Urinary bladder (tissue), 4 donors: ENCODE measurements at places on chromosomes 12 and 14. TPM values are rescaled to one million over a fixed set of nuclear protein-coding genes. Genes with fewer than 3 reads are reported as not detected.

The LTB4R gene
- total RNA-seq = 2.3 TPM

The RASSF8 gene
- 63.1 TPM for total RNA-seq

The MDGA2 gene
- total RNA-seq = 6.1 TPM

The KTN1 gene
- 175 TPM for total RNA-seq

The SCNN1A gene
- 5.7 TPM for total RNA-seq

The GOLGA3 gene
- 64.4 TPM for total RNA-seq

The ARMH4 gene
- total RNA-seq = 39.9 TPM

The PRH2 gene
- total RNA-seq = not detected

The FAR2 gene
- total RNA-seq = 18.6 TPM

The LRRIQ1 gene
- total RNA-seq = 0.79 TPM

The GMPR2 gene
- 44.9 TPM for total RNA-seq

The COCH gene
- total RNA-seq = 4.2 TPM

The RTL1 gene
- 0.37 TPM for total RNA-seq

The TC2N gene
- 46.8 TPM for total RNA-seq

The VWF gene
- total RNA-seq = 61.8 TPM

The CLEC4D gene
- 0.32 TPM for total RNA-seq

The CKAP4 gene
- 93.3 TPM for total RNA-seq

The FANCM gene
- 23.3 TPM for total RNA-seq

The KRT73 gene
- total RNA-seq = 0.11 TPM

The TAS2R19 gene
- total RNA-seq = 24.5 TPM

The ALG10B gene
- 12.1 TPM for total RNA-seq

The SENP1 gene
- 38.2 TPM for total RNA-seq

The PDZRN4 gene
- 11.5 TPM for total RNA-seq

The RPL10L gene
- total RNA-seq = not detected

The GLIPR1L1 gene
- total RNA-seq = not detected

The RND1 gene
- 0.53 TPM for total RNA-seq

The MFAP5 gene
- 244 TPM for total RNA-seq

The SPRING1 gene
- 12.6 TPM for total RNA-seq

The LRCOL1 gene
- not detected for total RNA-seq

The ABHD4 gene
- 13.1 TPM for total RNA-seq

The DAO gene
- not detected for total RNA-seq

The RARG gene
- 37.8 TPM for total RNA-seq

The IFT81 gene
- 54.0 TPM for total RNA-seq

The DNAH10 gene
- 0.90 TPM for total RNA-seq

The G2E3 gene
- 45.6 TPM for total RNA-seq

The C3AR1 gene
- total RNA-seq = 7.0 TPM

The SSTR1 gene
- 0.37 TPM for total RNA-seq

The PAX9 gene
- 0.48 TPM for total RNA-seq

The RASSF9 gene
- total RNA-seq = 10.4 TPM

The NANOG gene
- 0.21 TPM for total RNA-seq

The RD3L gene
- not detected for total RNA-seq

The OTX2 gene
- not detected for total RNA-seq
